ENCODE measurements at places on chromosomes 6 and 20. TPM values are rescaled to one million over a fixed set of nuclear protein-coding genes. Genes with fewer than 3 reads are reported as not detected.

The MRAP2 gene
- total RNA-seq, result 0.13 TPM

The HMGCLL1 gene
- 0.39 TPM for total RNA-seq

The FLRT3 gene
- 4.8 TPM for total RNA-seq

The HLA-DOB gene
- total RNA-seq, result 0.26 TPM

The RPN2 gene
- 185 TPM for total RNA-seq

The LRFN2 gene
- total RNA-seq, result not detected

The RNGTT gene
- 9.5 TPM for total RNA-seq

The ECT2L gene
- not detected for total RNA-seq
